ENCODE measurements at places on chromosomes 5 and 9.

DNA sequence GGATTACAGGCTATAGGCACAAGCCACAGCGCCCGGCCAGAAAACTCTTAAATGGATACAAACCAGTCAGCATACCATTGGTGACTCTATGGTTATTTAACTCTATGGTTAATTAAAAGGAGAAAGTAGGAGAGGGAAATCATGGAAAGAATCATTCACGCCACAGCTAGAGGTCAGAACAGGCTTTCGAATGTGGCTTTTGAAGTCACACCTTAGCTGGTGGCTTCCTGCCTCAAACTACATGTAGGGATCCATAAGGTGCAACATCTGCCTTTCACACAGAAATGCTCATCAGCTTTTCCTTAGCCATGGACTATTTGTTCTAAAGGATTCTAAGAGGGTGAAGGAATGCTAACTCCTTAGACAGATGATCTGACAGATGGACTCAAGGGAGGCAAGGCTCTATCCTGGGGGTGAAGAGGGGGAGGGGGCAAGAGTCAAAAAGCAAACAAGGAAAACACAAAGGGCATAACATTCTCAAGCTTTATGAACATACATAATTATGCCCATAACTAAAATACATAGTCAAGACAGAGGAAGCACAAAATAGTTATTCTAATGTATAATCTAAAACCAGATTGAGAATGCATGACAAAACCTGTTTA lies 130.9 kb downstream of the EFNA5 start:
- DNase-seq, result no peak

DNA sequence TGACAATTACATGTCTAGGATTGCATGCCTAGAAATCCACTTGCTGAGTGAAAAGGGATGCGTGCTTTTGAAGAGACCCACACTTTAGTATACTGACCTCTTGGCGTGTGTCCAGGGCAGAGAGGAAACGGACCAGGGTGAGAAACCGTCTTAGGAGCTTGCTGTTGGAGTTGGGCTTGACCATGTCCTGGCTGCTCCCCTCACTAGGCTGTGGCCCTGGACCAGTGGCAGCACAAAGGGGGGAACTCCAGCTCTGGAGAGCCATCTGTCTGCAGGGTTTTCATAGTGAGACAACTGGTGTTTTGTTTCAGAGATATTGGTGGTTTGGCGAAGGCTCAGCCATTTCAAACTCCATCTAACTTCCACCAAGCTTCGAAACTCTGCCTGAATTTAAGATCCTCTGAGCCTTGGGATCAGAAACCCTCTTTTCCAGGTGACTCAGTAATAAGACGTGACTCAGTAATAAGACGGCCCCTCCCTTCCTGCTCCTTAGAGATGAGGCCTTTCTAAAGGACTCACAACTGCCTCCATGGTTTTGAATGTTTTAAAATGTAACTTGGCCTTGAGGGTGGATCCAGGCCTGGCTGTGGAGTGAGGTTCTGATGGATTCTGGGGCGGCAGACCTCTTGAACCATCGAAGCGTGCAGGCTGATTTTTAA lies 165.8 kb downstream of the MELK start:
- no peak for DNase-seq

DNA sequence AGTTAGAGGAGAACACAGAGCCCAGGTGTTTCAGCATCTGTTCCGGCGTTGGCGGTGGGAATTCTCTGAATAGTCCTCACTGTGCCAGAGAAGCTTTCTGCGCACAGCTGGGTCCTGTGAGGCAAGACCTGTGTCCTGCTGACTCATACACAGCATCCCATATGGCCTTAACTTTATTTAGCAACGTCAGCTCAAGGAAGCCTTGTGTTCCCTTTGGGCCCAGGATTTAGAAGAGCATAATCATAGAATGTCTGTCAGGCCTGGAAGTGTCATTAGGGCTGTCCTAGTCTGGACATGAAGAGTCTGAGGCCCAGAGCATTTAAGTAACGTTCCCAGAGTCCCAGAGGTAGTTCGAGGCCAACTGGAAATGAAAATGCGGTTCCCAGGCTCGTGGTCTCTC lies 188.6 kb upstream of the DMRT1 start:
- DNase-seq, result no peak

GRCh38 chr5:1767524-1768282 lies 31.9 kb downstream of the MRPL36 start:
- DNase-seq, result no peak

All from NCI-H2081 (cell line).